ENCODE measurements at places on chromosomes 1 and 21.

GRCh38 chr21:42384156-42384945 is 11.5 kb downstream of the TMPRSS3 start:
- DNase-seq = no peak

- no peak for DNase-seq
These were observed 11.8 kb downstream of the ZBED6 start for GRCh38 chr1:203807196-203807595.

DNA sequence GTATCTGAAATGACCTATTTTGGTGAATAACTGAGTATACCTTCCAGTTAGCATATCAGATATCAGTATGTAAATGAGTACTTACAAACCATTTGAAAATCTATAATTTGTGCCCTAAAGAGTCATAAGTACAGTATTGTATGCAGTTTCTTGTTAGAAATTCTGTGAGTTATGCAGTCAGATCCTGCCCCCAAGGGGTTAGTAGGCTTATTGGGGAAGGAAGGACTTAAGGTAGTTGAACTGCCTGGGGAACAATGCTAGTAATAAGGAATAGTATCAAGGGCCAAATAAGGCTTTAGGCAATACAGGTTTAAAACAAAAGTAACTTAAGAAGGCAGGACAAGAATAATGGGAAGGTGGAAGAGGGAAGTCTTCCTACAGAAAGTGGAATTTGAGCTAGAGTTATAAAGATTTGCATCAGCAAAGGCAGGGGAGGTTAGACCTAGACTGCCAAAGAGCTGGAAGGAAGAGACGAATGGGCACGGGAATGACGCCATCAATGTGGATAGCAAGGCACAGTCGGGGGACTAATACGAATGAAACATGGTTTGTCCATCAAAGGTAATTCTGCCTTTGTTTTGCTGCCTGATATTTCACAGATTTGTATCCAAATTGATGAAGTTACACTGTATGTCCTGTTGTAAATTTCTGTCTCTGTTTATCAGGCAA is 182.9 kb upstream of the DPYD start:
- DNase-seq = no peak

DNA sequence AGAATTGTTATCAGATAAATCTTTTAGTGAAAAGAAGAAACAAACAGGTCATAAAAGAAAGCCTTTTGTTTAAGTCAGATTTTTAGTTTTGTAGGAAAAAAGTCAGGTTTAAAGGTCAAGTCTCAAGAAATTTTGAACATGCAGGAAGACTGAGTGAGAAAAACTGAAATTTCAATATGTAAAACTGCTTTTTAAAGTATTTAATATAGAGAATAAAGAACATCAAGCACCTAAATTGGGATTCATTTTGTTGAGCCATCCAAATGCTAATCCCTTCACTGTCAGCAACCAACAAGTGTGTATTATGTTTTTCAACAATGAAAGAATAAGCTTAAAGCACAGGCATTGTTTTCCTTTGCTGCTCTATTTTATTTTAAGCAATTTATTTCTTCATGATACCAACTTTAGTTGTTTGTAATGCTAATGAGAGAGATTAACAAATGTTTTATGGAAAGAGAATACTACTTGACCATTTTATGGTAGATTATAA is 114.9 kb upstream of the SERTAD4 start:
- no peak for DNase-seq

DNA sequence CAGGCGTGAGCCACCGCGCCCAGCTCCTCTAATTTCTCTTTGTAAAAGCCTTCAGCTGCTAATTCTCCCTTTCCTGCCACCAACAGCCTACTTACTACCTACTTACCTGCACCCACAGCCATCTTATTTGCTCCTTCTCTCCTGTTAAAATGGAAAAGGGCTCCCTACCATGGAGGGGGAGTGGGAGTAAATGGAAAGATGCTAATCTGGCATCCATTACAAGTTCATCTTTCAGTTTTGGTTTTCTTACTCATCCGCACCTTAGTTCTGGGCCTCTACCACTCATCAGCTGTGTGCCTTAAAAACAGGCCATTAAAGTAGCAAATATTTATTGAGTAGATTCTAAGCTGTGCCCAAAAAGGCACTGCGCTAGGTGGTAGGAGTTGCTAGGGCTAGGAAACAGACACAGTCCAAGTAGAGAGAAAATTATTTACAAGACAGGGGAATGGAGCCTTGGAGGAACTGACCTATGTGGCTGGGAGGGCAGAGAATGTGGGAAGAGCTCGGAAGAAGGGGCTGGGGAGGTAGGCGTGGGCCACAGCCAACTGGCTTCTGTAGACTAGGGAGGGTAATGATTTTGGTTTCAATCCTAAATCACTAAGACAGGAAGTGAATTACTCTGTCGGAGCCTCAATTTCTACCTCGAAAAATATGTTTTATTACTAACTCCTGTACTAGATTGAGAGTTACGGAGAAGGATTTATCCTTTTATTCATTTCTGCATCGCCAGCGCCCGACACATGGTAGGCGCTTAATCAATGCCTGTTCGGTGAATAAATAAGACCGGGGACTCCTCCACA is 685 bp upstream of the DDI2 start:
- DNase-seq = peak; percentile 32

- DNase-seq = no peak
These were observed 104.7 kb downstream of the JAK1 start for GRCh38 chr1:64861611-64862010.

GRCh38 chr1:165900576-165901380 is 73.4 kb downstream of the UCK2 start:
- no peak for DNase-seq

- no peak for DNase-seq
These were observed 89.6 kb upstream of the CLDN14 start for GRCh38 chr21:36569511-36569910.

- DNase-seq = no peak
These were observed 3.2 kb downstream of the DDR2 start for GRCh38 chr1:162635418-162635817.

Measured in putamen (tissue), 1 donor.